ENCODE measurements at places on chromosomes 2 and 18.

- no peak for DNase-seq
Observed at GRCh38 chr2:142824756-142825155, 52.7 kb upstream of the KYNU start.

DNA sequence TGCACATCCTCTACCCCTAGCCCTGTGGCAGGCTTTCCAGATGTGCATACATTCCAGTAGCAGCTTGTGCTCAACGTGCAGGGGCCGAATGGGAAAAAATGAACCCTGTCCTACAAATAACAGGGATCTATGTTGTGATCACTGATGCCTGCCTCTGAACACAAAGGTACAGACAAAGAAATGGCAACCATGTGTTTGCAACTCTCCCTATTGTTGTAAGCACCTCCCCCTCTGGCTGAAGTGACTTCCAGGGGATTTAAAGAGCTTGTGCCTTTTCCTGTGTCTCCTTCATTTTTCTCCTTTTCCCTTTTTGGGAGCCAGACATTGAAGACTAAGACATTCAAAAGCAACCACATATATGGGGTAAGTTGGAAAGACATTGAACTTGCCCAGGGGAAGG, 21.6 kb downstream of the ARHGAP25 start:
- DNase-seq: no peak

- DNase-seq: no peak
Observed at GRCh38 chr2:230870544-230871360, 6.0 kb downstream of the ITM2C start.

GRCh38 chr2:39252888-39253518, 9.2 kb upstream of the CDKL4 start:
- DNase-seq: no peak

DNA sequence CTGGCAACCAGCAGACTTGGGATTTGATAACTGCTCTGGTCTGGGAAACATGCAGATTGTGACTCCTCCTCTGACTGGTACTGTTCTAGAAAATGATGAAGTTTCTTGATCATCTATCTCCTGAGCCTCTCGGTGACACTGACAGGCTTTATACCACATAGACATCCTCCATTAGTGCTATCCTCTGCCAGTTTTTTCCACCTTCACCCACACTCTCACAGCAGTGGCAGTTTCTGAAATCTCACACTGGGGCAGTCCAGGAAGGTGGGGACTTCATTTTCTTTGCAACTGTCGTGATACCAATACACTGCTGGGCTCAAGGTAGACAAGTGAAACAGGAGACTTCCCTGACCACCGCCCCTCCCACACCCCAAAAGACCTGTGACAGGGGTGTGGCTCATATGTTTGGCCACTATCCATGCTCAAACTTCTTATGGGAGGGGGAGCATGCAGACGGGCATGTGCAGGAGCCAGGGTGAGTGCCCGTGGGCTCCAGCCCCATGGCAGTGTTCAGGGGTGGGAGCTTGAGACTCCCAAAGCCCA, 66.3 kb upstream of the RMDN2 start:
- no peak for DNase-seq

GRCh38 chr2:215613280-215613679, 177.4 kb upstream of the FN1 start:
- no peak for DNase-seq

GRCh38 chr2:88638743-88639142, 11.5 kb upstream of the EIF2AK3 start:
- DNase-seq: no peak

DNA sequence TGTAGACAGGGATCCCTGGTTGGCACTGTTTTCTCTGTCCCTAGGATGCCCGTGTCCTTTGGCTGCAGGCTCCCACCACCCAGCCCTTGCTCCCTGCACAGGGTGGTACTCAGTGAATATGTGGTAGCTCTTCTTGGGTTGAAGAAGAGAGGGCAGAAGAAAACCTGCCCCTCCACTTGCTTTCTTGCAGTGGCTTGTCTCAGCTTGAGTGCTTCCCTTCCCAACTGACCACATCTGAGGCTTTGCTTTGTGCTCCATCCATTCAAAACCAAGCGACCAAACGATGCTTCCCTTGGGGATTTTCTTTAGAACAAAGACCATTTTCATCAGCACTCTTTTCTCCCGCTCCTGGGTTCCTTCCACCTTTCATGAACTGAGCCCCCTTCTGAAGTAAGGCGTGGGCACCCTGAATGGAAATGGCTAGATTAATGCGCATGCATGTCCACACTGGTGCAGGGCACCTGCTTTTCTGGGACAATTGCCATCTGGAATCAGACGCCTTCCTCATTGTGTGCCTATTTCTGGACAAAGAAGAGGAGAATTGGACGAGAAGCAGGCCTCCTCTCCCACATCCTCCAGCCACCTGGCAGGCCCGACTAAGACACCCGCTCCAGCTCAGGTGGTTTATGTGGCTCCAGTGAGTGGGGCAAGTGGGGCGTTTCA, 59.1 kb downstream of the ARL4C start:
- DNase-seq: no peak
